Lower lobe of right lung (tissue), 2 donors: ENCODE measurements at places on chromosomes 5 and 9.
A peak's percentile ranks its signal among the peaks of the same experiment; 100 is the strongest.

- no peaks in the 10 kb centered on the region for H3K36me3 ChIP-seq
- no peaks in the 10 kb centered on the region for H3K4me1 ChIP-seq
- no peak overlapping the region for H3K27ac ChIP-seq
- no peak for DNase-seq
Measured at GRCh38 chr5:155136216-155136850, 122.8 kb downstream of the KIF4B start.

- H3K36me3 ChIP-seq: no peaks in the 10 kb centered on the region
- H3K4me1 ChIP-seq: no peaks in the 10 kb centered on the region
- DNase-seq: no peak
- no peak overlapping the region for H3K4me3 ChIP-seq
Measured at GRCh38 chr5:109898269-109899162, 208.8 kb downstream of the MAN2A1 start.

DNA sequence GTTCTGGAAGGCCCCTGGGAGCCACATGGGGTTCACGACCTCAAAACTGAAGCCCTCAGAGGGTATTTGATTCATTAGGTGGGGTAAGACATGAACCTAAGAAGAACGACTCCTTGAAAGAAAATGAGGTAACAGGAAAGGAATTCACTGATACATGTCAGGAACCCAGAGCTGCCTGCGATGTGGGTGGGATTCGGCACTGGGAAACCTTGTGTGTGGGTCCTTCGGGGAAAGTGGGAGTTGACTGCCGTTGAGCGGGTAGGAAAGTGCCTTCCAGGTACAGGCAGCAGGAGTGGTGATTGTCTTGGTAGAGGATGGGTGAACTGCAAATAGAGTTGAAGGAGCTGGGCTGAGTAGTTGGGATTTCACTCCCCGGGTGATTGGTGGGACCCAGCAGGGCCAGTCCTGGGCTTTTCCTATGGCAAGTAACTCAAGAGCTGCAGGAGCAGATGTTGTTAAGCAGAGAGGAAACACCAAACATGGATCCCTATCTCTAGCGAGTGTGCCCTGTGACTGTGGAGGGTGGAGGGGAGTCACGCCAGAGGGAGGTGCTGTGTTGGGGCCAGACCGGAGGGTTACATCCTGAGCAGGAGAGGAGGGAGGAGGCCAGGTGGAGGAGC, 30.8 kb downstream of the ANKRD33B start:
- no peaks in the 10 kb centered on the region for H3K36me3 ChIP-seq
- H3K27ac ChIP-seq: no peak overlapping the region
- no peak for DNase-seq
- H3K4me3 ChIP-seq: no peak overlapping the region

- H3K36me3 ChIP-seq: no peaks in the 10 kb centered on the region
- no peak overlapping the region for H3K27ac ChIP-seq
Measured at GRCh38 chr9:18825656-18826170, 207.3 kb downstream of the SAXO1 start.

- H3K27me3 ChIP-seq: no peaks in the 10 kb centered on the region
- H3K36me3 ChIP-seq: no peaks in the 10 kb centered on the region
- H3K4me3 ChIP-seq: no peak overlapping the region
- no peaks in the 10 kb centered on the region for H3K4me1 ChIP-seq
- no peak for DNase-seq
Measured at GRCh38 chr5:179504600-179505396, 45.6 kb upstream of the RUFY1 start.

- no peak for DNase-seq
- H3K36me3 ChIP-seq: peaks cover 20% of the 10 kb centered on the region
- H3K4me3 ChIP-seq: no peak overlapping the region
- H3K4me1 ChIP-seq: peaks cover 32% of the 10 kb centered on the region
Measured at GRCh38 chr9:89317282-89317681, 1.0 kb upstream of the SECISBP2 start.

DNA sequence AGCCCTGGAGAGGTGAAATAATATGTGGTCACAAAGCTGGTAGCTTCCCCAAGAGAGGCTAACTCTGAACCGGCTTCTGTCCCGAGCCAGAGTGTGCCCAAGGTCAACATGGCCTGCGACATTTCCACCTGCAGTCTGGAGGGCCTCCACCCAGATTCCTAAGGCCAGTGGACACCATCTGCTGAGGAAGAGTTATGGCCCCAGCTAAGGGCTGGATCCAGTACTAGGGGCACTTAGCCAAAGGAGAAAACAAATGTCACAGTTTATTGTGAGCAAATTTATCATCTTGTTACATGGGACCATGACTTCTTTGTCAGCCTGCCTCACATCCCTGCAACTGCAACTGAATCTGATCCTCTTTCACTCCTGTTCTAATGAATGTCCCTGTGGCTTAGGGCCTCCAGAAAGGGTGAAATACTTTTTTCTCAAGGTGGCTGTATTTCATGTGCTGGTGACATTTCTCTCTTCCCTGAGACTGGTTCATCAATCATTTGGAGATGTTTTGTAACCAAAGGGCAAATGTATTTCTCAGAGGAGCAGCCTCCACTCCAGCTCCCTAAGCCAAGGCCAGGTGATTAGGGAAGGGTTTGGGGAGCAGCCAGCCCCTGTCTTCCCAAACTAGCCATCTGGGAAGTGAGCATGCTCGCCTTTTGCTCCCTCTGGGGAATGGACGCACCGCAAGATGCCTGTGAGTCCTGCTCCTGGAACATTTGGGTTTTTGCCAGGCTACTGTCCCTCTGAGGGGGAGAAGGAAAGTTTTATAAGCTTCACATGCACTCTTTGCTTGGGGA, 148.3 kb downstream of the CMYA5 start:
- peaks cover 6% of the 10 kb centered on the region for H3K27me3 ChIP-seq
- no peak overlapping the region for H3K27ac ChIP-seq
- no peaks in the 10 kb centered on the region for H3K4me1 ChIP-seq

GRCh38 chr5:134139891-134140469, 25.5 kb downstream of the TCF7 start:
- H3K27me3 ChIP-seq: no peaks in the 10 kb centered on the region
- no peak overlapping the region for H3K4me3 ChIP-seq
- H3K36me3 ChIP-seq: peaks cover 77% of the 10 kb centered on the region
- no peak overlapping the region for H3K27ac ChIP-seq
- no peak for DNase-seq

DNA sequence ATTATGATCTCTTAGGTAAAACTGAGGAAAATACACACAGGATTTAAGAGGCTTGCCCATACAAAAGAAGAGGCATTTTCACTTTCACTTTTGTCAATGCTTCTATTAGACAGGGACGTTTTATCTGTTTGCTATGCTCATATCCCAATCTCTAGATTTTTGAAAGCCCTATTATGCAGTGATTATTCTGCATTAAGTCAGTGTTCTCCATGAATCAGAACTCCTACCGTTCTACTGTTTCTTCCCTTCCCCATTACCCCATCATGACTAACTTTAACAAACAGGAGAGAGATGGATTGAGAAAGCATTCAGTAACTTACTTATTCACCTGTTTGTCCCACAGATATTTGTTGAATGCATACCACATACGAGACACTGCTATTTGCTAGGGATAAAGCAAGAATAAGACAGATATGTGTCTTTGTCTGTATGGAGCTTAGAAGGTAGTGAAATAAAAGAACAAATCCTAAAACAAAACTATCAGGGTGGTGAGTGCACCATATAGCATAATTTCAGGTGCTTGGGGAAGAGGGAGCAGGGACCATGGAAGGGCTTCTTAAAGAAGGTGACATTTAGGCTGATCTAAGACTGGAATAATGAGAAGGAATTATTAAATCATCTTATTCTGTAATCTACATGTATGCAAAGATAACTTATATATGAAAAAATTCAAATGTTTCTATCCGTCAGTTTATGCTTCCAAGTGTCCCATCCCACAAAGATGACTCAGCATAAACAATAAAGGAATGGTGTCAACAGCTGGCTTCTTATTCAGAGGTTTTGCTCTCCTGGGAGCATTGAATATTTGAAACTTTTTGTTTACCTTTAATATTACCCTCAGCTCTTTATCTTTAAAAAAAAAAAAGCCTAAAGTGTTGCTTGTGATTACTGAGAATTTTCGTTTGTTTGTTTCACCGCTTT, 328.1 kb downstream of the HINT1 start:
- H3K27me3 ChIP-seq: no peaks in the 10 kb centered on the region
- H3K27ac ChIP-seq: no peak overlapping the region
- peak overlapping the region; percentile 41 for H3K4me3 ChIP-seq
- H3K4me1 ChIP-seq: peaks cover 3% of the 10 kb centered on the region

DNA sequence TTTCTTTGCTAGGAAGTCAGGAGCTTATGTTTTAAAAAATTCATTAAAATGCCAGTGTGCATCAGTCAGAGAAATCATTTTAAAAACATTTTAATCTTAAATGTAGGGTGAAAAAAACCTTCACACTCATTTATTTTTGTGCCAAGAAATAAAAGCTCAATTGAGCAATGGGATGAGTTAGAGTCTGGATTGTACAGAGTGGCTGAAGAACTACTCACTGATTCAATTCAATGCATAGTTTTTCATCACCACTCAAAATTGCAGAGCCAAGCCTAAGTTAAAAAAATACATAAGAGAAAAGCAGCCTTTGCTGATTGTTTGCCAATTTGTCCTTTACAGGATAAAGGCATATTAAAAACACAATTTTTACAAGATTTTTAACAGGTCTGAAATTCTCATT, 168.2 kb upstream of the DMRTA1 start:
- no peak overlapping the region for H3K4me3 ChIP-seq
- H3K27ac ChIP-seq: no peak overlapping the region
- H3K36me3 ChIP-seq: no peaks in the 10 kb centered on the region
- DNase-seq: no peak
- no peaks in the 10 kb centered on the region for H3K27me3 ChIP-seq

- DNase-seq: no peak
- H3K4me1 ChIP-seq: no peaks in the 10 kb centered on the region
- no peaks in the 10 kb centered on the region for H3K36me3 ChIP-seq
- no peak overlapping the region for H3K27ac ChIP-seq
Measured at GRCh38 chr5:125317536-125317995, 571.1 kb upstream of the ZNF608 start.

- no peak overlapping the region for H3K4me3 ChIP-seq
- no peaks in the 10 kb centered on the region for H3K36me3 ChIP-seq
- H3K27me3 ChIP-seq: no peaks in the 10 kb centered on the region
- no peaks in the 10 kb centered on the region for H3K4me1 ChIP-seq
- no peak for DNase-seq
Measured at GRCh38 chr9:71504636-71505035, 263.7 kb downstream of the CEMIP2 start.

- peak; percentile 67 for DNase-seq
- peak overlapping the region; percentile 72 for H3K27ac ChIP-seq
- H3K4me1 ChIP-seq: peaks cover 29% of the 10 kb centered on the region
- H3K4me3 ChIP-seq: peak overlapping the region; percentile 79
Measured at GRCh38 chr9:34988218-34989002, 1.1 kb upstream of the DNAJB5 start.
